Kidney epithelial cell (primary cell): ENCODE measurements at places on chromosomes 1 and 21.
A peak's percentile ranks its signal among the peaks of the same experiment; 100 is the strongest.

DNA sequence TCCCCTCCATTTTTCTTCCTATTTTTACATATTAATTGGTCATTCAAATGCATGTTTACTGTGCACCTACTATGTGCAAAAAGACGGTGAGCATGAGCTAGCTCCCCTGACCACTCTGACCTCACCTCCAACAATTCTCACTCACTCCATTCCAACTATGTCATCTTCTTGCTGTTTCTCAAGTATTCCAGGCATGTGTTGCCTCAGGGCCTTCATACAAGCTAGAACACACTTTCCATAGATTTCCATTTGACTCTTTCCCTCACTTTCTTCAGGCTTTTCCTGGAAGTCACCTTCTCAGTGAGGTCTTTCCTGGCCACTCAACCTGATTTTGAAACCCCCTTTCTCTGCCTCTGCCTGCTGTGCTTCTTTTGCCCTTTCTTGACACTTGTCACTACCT, 32.6 kb downstream of the CHIA start:
- DNase-seq: no peak

DNA sequence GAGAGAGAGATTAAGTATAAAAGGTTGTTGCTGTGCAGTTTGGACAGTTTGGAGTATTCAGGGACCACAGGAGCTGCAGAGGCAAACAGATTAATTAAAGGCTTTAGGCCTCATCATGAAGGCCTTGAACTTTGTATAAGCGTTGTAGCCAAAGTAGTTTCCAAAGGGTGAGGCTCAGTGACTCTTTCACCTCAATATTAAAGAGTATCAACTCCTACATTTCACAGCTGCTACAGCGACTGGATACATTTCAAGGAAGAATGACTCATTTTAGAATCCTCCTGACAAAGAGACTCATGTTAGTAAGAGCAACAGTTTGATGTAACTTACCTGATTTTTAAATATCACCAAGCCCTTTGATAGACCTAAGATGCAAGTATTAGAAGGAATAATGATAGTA, 355.5 kb downstream of the HLX start:
- DNase-seq: no peak

DNA sequence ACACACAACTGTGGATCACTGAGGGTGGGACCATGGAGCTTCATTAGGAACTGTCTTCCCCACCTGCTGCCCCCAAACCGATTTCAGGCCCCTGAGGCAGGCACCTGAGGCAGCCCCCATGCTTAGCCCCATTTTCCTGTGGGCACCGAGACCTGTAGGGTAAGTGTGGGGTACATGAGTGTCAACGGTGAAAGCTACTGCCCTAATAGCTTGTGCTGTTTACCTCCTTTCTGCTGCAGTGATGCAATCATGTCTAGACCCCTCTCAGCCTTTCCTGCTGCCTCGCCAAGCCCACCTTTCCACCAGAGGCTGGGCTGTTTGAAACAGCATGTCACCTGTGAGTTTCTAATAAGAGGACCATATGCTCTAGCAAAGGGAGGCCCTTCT, 53.0 kb downstream of the NFASC start:
- DNase-seq: no peak

- DNase-seq: no peak
Measured at GRCh38 chr1:57620605-57621004, 196.7 kb upstream of the DAB1 start.

DNA sequence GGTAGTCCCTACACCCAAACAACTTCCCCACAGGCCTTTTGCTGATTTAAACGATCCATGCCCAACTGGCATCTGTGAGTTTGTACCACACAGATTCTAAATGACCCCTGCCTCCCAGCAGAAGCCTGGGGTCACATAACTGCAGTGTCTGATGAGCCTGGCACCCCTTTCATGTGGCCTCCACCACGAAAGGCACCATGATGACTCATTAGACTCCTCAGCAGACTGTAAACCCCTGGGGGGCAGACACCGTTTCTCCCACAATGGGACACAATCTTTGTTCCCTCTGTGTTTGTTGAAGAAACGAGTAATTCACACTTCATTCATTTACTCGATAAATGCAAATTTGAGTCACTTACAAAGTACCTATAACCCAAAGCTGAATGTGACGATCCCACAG, 81.6 kb downstream of the CCDC185 start:
- no peak for DNase-seq

DNA sequence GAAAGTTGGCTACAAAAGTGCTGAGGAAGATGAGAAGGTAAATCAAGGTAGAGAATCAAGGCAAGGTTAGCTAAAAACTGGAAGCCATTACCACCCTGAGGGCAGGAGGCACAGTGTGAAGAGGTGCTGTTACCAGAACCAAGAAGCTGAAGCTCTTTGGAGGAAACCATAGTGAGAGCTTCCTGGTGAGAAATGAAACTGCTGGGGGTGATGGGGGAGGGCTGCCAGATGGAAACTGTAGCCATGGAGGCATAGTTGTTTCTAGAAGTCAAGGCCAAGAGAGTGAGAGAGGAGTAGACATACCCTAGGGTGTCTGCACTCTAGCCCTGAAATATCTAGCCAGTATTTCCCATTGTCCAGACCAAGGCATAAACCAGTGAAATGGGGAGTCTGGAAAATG, 28.7 kb downstream of the IFI44 start:
- no peak for DNase-seq

- no peak for DNase-seq
Measured at GRCh38 chr1:209662879-209663327, 10.7 kb upstream of the LAMB3 start.

- peak; percentile 69 for DNase-seq
Measured at GRCh38 chr1:115314765-115315164, 23.3 kb downstream of the NGF start.

- DNase-seq: no peak
Measured at GRCh38 chr1:88061492-88062177, 622.4 kb upstream of the PKN2 start.

DNA sequence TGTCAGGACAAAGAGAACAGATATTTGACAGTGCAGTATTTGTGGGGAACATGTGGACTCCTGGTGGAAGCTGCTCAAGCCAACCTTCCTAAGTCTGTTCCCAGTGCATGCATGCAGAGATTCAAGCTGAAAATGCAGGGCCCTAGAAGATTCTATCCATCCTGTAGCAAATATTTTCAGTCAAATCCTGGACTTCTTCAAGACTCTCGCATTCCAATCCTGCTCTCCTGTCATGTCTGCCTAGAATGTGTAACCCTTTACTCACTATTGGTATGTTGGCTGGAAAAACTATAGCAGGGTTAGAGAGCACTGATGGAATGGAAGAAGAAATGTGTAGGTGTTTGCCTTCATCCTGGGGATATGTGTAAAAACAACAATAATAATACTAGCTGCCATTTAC, 385.6 kb upstream of the PKN2 start:
- no peak for DNase-seq

- DNase-seq: no peak
Measured at GRCh38 chr1:171372418-171373084, 58.6 kb downstream of the FMO4 start.

DNA sequence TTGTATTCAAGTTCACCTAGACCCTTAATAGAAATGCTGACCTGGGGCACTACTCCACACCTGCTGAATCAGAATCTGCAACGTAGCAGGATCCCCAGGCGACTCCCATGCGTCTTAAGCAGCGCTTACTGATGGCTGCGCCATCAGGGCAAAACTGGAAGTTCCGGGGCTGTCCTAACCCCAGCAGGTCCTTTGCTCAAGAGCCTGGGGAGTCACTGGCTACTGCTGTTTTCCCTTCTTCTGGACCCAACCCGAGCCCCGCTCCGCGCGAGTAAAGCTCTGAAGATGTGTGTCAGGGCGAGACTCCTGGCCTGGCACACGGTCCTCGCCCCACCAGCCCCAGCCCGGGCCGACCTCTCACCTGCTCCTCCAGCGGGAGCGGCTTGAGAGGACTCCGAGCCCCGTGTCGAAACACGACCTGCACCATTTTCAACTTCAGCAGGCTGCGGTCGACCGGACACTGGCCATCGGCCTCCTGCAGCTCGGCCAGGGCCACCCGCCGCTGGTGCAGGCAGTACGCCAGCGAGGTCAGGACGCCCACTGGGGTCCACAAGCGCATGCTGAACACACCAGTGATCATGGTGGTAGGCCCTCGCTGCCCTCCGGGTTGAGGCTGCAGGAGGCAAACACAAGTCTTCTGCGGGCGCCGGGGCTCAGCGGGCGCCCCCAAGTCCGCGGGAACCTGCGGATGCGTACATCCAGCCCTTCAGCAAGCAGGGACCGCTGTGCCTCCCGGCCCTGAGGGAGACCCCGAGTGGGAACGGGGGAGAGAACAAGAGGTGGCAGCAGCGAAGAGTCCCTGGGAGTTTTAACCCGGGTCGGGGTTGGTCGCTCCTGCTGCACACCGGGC, 630 bp downstream of the ACP6 start:
- no peak for DNase-seq

DNA sequence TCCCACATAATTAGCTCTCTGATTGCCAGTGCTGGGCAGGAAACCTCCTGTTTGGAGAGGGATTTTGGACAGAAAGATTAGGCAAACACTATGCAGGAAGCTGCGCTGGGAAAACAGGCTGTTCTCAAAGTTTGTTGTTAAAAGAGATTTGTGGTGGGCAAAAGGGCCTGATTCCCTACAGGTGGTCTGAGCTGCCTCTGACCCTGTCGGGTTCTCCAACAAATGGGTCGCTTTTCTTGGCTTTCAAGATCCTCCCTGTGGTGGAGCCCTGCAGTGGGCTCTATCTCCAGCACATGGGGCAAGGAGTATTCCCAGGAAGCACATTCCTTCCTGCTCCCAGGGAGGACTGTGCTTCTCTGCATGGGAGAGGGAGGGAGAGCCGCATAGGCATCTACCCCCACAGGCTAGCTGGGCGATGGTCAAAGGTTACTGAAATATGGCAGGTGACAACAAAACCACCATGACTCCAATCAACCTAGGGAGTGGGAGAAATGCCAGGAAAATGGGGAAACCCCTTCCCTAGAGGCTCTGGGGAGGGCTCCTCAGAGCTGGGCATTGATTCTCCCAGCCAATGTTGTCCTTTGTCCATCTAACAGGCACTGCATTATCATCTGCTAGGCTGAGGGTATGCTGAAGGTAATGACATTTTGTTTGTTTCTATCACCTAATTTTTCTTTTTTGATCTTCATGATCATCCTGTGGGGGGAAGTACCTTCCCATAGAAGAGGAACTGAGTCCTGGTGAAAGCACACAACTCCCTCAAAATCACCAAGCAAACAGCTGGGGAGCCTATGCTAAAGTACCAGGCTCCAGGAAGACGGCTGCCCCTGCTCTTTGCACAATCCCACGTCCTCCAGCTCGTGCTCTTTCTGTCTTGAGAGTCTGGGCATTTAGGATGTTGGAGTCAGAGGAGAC, 85.3 kb downstream of the PLXNA2 start:
- DNase-seq: no peak

DNA sequence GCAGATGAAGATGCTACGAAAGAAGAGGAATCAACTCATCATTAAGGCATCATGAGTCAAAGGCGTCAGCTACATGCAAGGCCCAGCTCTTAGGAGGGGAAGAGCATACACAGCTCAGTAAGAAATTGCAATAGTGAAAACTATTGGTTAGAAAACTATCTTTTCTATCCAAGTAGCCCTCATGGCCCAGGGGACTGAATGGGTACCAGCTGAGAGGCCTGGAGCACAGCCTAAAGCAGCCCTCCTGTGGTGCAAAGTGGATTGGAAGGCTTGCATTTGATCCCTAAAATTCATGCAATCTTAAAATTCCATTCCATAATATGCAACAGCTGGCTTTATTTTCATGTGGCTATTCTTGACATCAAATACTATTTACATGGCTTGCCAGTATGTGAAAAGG, 251.8 kb upstream of the USP24 start:
- DNase-seq: no peak

- DNase-seq: no peak
Measured at GRCh38 chr21:46227811-46228344, 696 bp downstream of the LSS start.

DNA sequence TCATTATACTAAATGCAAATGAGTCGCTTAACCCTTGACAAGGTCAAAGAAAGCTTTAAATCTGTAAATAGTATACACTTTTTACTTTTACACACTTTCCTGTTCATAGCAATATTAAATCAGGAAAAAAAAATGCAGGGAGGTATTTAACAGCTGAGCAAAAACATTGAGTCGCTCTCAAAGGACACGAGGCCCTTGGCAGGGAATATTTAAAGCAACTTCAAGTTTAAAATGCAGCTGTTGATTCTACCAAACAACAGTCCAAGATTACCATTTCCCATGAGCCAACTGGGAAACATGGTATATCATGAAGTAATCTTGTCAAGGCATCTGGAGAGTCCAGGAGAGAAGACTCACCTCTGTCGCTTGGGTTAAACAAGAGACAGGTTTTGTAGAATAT, 62.7 kb downstream of the CAPN2 start:
- DNase-seq: no peak

- DNase-seq: no peak
Measured at GRCh38 chr1:232773752-232774151, 31.5 kb upstream of the MAP10 start.

- no peak for DNase-seq
Measured at GRCh38 chr1:85058786-85059185, 10.5 kb upstream of the MCOLN3 start.

DNA sequence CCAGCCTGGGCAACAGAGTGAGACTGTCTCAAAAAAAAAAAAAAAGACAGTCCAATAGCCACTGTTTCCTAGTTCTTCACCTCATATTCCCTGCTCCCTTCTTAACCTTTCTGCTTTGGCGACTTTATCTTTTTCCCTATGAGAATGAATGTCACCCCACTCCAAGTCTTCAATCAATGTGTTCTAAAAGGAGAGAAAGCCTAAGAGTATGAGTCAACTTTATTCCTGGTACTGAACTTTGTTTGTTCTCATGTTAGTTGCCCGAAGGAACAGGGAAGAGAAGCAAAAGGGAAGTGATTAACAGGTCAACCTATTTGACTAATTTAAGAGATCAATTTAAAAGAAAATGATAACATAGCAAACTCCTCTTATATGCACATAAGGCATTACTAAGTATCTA, 39.9 kb upstream of the SLC16A1 start:
- DNase-seq: no peak
